ENCODE measurements at places on chromosomes 12 and 14. TPM values are rescaled to one million over a fixed set of nuclear protein-coding genes. Genes with fewer than 3 reads are reported as not detected.

ITGA7 gene
- total RNA-seq, result 5.2 TPM

KITLG gene
- not detected for total RNA-seq

PAPLN gene
- 0.10 TPM for total RNA-seq

NKX2-1 gene
- not detected for total RNA-seq

CNIH1 gene
- 50.4 TPM for total RNA-seq

PPM1H gene
- not detected for total RNA-seq

STRN3 gene
- total RNA-seq, result 23.3 TPM

DNA sequence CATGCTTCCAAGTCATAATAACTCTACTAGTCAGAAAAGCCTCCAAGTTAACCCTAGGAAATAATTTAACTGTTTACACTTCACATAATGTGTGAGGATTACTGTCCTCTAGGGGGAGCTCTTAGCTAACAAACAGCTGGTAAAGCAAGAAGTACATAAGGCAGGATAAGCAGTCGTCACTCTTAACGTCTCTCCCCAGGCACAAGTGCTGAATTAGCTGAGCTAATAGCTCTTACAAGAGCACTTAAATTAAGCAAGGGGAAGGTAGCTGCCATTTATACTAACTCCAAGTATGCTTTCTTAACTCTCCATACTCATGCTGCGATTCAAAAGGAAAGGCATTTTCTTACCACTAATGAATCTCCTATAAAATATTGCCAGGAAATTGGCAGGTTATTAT, 79.3 kb upstream of the TSPAN11 start:
- DNase-seq, result peak; percentile 50

DNA sequence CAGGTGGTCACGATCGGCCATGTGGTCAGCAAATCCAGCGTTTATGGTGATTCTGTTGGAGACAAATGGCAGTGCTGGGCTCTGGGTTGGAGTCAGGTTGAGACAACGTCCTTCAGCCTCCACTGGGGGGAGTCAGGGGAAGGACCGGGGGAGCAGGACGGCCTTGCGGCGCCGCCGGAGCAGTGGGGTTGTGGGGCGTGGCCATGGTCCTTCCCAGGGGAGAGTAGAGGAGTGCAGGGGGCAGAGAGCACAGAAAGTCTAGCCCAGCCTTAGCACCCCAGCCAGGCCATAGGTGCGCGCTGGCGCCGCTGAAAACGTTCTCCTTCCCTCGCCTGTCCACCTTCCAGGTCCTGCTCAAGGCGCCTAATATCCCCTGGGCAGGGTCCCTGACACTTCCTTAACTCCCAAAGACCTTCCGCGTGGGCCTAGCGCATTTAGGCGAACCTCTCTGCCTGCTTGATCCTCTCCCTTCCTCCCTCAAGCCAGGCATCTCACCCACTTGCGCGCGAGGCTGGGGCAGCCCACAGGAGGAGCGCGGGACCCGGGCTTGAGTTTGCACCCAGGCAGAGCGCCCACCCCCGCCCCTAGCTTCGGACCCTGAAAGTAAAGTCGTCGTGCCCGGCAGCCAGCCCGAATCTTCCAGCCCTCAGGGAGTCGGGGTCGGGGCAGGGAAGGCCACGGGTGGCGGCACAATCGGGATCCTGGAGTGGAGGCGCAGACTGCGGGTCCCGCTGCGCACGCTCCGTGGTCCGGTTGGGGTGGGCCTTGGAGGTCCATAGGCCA, 3.1 kb upstream of the KIF26A start:
- peak; percentile 6 for DNase-seq

- DNase-seq, result no peak
Observed at GRCh38 chr14:60760209-60760608, 25.6 kb downstream of the MNAT1 start.

GRCh38 chr12:15546102-15546701, 223.9 kb downstream of the PTPRO start:
- peak; percentile 84 for DNase-seq

GRCh38 chr12:39712334-39712733, 92.7 kb upstream of the ABCD2 start:
- no peak for DNase-seq

DNA sequence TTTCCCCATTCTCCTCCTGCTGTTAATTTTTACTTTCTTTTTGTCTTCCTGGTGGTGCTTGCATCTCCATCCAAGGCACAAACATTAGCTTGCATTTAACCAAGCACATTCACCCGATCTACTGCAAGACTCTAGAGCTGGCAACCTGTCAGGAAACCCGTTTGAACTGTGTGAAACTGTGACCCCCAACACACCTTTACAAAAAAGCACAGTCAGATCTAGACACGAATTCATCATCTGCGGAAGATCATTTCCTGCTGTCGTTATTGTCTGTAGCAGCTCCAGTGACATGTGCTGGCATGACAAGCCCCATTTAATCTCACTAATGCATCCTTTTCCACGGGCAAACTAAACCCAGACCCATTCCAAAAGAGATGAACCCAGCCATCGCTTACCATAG, 340.5 kb downstream of the VRK1 start:
- DNase-seq, result no peak

DNA sequence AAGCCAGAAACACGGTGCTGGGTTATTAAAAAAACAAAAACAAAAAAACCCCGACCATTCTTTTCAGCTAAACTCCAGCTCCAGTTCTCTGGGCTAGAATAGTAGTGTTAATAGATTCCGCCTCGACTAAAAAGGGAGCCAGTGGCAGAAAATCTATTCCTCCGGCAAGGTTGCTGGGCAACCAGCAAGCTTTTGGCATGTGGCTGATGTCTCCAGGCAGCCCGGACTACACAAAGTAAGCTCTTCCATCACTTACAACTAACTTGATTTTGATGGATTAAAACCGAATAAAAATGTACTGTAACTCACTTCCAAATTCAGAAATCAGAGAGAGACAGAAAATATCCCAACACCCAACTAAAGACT, 126.4 kb upstream of the FOXN3 start:
- DNase-seq, result no peak

DNA sequence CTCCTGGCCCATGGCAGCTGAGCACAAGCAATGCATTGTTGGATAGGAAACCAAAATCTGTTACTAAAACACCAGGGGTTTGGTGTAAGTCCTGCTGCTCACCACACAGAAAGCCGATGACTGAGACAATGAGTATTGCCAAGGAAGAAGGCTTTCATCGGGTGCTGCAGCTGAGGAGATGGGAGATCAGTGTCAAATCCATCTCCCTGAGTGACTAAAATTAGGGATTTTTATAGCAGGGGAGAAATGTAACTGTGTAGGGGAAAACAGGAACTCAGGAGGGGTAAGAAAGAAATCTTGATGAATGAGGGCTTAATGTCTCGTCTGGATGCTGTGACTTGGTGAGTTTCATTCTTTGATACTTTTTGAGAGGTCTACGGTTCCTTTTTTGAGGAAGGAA, 97.9 kb downstream of the KCNMB4 start:
- DNase-seq, result no peak

DNA sequence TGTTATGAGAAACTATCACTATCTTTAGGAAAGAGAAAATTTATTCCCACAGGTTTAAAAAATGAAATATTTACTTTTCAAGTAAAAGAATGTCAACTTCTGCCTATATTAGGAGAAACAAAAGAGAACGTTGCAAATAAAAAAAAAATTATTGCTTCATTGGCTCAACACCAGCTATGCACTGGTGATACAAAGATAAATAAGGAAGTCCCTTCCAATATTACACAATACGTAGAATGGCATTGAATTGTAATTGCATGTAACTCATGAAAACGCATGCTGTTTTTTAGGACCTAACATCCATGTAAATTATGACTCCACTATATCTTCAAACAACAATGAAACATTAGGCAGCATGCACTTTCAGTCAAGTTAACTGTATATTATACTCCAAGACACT, 56.4 kb upstream of the RERGL start:
- DNase-seq, result no peak

- no peak for DNase-seq
Observed at GRCh38 chr12:131617596-131618302, 93.1 kb upstream of the SFSWAP start.

DNA sequence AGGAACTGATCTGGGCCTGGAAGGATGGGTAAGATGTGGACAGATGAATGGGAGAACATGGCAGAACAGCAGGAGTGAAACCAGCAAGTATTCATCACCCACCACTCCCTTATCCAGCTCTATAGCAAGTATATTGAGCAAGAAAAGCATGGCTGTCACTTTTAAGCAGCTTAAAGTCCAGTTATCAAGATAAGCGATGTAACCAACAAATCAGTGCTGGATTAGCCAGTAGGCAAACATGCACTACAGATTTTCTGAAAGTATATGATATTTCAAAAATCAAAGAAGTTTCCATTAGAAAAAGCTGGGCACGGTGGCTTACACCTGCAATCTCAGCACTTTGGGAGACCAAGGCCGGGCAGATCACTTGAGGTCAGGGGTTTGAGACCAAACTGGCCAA, 53.9 kb upstream of the ATP2A2 start:
- no peak for DNase-seq

- DNase-seq, result no peak
Observed at GRCh38 chr12:21429994-21430393, 7.5 kb upstream of the PYROXD1 start.

GRCh38 chr12:56358836-56359532, 923 bp downstream of the STAT2 start:
- DNase-seq, result no peak

DNA sequence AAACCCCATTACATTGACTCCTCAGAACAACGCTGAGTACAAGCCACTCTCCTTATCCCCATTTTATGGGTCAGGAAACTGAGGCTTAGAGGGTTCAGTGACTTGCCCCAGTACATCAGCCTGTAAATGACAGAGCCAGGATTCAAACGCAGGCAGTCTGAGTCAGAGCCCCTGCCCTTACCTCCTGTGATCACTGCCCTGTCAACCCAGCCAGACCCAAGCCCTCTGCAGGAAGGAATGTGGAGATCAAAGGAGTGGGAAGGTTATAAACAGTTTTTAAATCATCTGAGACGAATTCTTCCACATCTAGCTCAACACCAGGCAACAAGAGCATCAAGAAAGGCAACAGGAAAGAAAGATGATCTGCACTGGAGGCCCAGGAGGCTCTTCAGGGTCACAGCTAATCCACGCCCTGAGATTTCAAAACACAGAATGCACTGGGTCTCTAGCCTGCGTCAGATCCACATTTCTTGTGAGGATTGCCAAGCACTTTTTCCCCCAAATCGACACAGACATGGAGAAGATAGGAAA, 38.5 kb downstream of the SPTB start:
- DNase-seq, result no peak

GRCh38 chr14:93811020-93811419, 22.7 kb upstream of the PRIMA1 start:
- DNase-seq, result no peak

- DNase-seq, result no peak
Observed at GRCh38 chr12:121628037-121628436, 1.7 kb downstream of the ORAI1 start.

DNA sequence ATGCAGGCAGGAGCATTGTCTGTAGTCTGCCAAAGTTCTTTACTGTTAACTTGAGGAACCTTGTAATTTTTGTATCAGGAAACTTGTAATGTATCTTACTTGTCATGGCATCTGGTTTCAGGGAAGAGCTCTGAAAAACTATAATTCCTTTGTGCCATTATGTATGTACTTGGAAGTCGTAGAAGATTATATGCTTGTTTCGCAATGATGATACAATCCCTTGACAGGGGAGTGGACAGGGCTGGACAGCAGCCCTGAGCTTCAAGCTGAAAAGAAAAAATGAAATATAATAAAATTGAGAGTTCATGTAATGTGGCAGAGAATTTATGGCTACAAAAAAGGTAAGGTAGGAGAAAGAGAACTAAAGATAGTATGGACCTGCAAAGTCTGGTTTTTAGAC, 7.4 kb upstream of the DLGAP5 start:
- no peak for DNase-seq

DNA sequence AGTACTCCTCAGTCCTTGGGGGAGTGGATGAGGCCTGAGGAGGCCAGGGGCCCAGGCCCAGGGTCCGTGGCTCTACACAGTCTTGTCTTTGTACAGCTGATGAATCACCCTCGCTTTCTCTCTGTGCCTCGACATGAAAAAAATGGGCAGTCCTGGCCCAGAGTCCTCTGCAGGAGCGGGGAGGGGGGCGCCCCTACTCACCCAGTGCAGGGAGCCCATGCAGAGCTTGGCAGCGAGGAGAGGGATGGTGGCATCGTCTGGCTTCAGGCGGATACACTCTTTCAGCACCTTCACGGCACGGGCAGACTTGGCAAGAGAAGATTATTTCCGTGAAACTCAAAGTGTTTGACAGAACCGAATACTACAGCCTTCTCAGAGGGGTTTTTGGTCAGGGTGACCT, 159.3 kb downstream of the TTC7B start:
- no peak for DNase-seq

- no peak for DNase-seq
Observed at GRCh38 chr14:71430678-71431376, 501.4 kb upstream of the RGS6 start.

DNA sequence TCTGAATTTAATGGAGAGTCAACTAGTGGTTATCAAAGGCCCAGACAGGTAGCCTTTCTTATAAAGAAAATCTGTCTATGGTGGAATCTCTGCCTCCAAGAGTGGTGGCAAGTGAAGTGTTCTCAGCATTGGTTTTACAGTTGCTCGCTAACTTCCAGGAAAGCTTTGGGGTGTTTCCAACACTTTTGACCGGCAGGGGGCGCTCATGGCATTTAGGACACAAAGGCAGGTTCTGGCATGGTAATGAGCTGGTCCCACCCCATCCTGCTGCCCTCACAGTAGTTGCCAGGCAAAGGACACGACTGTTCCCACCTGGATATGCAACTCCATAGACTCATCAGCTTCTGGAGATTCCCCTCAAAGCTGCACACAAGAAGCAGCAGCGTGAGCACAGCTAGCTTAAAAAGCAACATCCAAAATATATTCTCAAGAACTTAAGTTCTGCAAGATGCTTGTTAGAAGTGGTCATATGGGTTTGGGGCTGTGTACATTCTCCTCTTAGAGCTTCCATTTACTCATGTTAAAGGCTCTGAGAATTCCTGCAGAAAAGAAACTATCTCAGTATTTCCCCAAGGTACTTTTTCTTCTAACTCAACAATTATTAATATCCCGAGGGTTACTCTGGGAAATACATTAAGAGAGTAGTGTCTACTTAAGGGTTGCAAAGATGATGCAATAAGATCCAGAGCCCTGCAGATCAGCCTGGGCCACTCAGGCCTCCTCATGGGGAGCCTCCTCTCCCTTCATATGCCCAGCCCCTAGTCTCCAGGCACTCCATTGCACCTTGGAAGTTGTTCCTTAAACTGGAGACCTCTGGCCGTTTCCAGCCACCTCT, 14.8 kb downstream of the PROX2 start:
- peak; percentile 82 for DNase-seq

DNA sequence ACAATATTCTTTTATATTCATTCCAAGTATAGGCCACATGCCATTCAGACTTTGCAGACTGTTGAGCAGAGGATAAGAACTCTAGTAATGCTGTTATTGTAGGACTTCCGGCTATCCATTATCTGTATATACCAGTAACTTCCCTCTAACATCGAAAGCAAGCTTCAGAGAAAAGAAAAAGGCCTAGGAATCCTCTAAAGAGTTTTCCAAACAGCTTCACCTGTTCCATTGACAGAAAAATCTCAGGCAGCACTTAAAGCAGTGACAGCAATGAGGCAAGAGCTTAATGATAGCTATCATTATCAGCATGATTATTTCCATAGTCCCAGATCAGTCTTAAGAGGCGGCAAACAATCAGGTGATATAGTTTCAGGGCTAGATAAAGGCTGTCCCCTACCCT, 1.8 kb downstream of the CPNE8 start:
- no peak for DNase-seq
